ENCODE measurements at places on chromosomes 13 and 19.

DNA sequence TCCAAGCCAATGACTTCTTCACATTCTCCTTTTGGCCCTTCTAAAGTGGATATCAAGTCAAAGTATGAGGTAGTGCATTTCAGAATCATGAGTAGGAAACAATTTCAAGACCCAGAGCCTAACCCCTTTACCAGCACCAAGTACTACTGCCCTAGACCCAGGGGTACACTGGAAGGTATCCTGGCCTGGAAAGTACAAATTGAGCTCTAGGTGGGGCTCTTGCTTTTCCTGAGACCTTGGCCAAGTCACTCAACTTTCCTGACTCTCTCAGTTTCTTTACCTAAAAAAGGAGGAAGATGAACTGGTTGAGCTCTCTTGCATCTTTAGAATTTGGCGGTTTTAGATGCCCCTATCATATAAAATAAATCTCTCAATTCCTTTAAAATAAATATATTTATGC is 204.7 kb downstream of the FGF14 start:
- no peak for DNase-seq

DNA sequence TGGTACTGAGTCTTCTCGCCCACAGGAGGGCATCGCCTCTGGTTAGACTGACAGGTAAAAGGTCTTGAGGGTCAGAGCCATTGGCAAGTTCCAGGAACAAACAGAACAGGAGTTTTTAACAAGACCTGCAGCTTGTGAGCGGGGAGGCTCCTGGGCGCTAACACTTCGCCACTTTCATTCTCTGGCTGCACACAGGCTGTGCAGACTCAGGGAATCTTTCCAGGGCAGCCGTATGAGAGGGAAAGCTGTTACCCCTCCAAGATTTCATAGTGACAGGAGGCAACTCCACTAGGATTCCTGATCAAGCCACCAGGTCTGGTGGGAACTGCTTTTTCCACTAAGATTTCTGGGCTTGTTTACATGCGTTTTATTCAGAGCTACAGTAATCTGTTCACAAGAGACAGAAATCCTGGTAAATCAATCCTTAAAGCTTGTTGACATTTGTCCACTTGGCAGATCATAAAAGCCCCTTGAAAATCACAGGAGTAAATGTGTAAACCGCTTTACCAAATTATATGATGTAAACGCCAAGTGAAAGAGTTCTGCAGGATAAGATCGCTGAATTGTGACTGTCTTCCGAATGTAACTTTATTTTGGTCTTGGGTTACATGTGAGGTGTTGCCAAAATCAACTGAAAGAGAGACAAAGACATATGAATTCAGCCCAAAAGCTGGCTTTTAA is 190.6 kb downstream of the MZT1 start:
- DNase-seq = no peak

- no peak for DNase-seq
Observed at GRCh38 chr13:87986639-87987250, 315.6 kb downstream of the SLITRK5 start.

DNA sequence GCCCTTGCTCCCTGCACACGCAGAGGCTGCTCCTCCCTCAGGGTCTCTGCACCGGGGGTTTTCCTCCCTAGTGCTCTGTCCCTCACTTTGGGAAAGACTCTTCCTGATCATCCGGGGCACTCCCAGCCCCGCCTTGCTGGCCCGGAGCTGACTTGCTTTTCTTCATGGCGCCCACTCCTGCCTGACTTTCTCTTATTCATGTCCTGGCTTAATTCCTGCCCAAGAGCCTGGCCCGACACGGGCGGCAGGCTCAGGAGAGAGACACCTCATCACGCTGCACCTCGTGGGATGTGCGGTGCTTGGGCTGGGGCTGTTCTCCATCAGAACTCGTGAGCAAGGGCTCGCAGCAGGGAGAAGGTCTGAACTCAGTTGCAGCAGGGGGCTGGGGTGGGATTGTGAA is 11.8 kb upstream of the PLA2G4C start:
- DNase-seq = no peak

DNA sequence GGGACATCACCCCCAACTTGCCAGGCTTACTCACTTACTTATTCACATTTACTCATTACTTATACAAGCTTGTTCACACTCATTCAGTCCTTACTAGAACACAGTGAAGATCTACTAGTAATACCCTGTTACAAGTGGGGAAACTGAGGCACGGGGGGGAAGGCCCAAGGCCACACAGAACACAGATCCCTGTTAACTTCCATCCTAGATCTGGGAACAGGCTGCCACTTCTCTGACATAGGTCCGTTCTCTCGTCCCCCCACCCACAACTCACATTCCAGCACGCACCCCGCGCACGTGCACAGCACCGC is 1.5 kb upstream of the NRTN start:
- no peak for DNase-seq

DNA sequence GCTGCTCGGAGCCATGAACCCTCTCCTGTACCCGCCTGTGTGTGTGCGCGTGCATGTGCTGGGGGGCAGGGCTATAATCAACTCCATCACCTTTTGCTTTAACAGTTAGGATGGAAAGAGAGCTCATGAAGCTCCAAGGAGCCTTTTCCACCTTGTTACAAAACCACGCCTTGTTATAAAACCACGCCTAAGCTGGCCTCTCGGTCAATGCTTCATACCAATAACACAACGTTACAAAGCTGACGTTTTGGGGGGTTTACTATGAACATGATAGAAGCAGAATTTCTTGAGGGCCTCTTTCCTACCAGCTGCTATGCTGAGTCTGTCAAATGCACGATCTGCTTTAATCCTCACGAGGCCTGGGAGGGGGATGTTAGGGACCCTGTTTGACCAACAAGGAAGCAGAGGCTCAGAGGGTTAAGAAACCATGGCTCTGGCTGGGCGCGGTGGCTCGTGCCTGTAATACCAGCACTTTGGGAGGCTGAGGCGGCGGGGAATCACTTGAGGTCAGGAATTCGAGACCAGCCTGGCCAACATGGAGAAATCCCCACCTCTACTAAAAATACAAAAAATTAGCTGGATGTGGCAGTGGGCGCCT is 11.9 kb downstream of the CAPS start:
- DNase-seq = no peak

GRCh38 chr13:113754242-113754641 is 4.8 kb upstream of the TMEM255B start:
- no peak for DNase-seq

DNA sequence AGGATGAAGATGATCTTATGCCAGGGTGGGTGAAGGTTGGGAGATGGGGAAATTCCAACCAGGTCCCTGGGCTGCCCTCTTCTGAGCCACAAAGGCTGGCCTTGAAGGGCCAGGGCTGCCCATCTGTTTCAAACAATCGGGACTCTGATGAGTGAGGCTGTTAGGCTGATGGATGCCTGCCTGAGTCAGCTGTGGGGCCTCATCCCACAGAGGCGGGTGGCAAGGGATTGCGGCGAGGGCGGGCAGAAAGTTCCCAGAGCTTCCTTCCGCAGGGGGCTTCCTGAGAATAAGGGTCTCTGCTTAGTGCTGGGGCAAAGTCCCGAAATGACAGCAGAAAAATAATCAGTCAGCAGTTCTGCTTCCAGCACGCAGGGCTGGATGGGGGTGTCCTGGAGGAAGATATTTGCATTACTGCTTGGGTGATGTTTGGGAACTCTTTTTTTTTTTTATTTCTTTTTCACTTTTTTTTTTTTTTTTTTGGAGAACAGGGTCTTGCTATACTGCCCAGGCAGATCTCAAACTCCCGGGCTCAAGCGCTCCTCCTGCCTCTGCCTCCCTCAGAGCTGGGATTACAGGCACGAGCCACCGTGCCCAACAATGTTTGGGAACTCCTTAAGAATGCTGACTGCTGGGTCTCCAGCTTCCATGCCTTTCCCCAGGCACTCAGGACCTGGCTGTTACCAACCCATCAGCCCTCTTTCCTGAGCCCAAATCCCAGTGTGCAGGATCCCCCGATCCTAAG is 14.1 kb downstream of the SH3GL1 start:
- no peak for DNase-seq

GRCh38 chr13:48542581-48543341 is 9.9 kb upstream of the RCBTB2 start:
- peak; percentile 18 for DNase-seq

- no peak for DNase-seq
Observed at GRCh38 chr19:39264306-39265290, 3.6 kb upstream of the IFNL2 start.

- DNase-seq = no peak
Observed at GRCh38 chr19:31718032-31718431, 368.8 kb upstream of the TSHZ3 start.

- DNase-seq = no peak
Observed at GRCh38 chr13:43648733-43649132, 138.0 kb downstream of the ENOX1 start.

DNA sequence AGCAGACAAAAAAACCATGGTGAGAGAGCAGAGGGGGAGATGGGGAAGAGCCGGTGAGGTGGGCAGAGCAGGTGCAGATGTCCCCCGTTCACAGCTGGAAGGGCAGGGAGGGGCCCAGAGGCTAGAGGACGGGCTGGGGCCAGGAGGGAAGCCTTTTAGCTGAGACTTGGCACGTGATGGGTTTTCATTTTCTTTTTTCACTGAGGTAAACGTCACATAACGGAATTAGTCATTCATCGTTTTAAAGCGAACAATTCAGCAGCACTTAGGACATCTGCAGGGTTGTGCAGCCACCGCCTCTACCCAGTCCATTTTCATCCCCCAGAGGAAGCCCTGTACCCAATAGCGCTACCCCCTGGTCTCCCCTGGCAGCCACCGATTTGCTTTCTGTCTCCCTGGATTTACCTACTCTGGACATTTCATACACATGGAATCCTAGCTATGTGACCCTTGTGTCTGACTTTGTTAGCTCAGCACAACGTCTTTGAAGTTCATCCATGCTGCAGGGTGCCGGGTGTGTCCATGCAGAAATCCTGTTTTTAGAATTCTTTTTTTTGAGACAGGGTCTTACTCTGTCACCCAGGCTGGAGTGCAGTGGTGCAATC is 16.0 kb upstream of the EMC10 start:
- DNase-seq = peak; percentile 79

DNA sequence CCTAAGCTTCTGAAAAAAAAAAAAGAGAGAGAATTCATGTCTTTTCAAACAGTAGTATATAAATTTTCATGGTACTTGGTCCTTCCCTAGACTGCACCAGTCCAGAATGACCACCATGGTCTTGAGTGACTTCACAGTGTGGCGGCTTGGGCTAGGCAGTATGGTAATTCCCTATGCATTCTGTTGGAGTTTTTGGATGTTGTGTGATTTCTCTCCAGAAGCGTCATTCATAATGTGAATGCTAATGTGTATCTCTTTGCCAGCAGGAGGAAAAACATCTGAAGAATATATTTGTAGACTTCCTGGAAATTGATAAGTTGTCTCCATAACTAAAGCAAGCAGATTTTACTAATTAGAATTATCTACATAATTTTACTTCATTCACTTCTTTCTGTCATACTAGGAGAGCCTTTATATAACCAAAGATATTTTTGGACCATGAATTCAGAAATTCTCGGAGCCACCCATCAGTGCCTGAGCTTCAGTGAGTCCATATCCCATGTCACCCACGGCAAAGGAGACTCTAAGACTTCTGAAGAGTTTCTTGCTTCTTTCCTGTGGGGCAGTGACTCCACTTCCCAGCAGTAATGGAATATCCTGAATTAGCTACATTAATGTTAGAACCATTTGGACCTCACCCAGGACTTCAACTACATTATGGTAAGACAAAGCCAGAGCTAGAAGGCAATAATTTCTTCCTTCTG is 8.4 kb downstream of the STARD13 start:
- DNase-seq = no peak

DNA sequence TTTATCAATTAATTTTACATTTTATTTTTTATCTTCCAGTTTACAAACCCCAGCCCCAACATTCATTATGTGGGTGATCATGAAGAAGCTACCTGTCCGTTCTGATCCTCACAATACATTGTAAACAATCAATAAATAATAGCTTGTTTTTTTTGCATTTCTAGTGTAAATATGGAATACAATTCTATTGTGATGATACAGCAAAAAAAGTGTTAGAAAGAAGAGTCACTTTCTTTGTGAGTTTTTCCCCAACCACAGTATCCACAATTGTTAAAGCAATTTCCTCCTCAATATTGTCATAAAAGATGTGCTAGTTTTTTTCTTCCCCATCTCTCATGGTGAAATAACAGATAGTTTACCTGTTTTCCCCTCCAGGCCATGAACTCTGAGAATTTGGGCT is 30.3 kb upstream of the ZNF835 start:
- no peak for DNase-seq

DNA sequence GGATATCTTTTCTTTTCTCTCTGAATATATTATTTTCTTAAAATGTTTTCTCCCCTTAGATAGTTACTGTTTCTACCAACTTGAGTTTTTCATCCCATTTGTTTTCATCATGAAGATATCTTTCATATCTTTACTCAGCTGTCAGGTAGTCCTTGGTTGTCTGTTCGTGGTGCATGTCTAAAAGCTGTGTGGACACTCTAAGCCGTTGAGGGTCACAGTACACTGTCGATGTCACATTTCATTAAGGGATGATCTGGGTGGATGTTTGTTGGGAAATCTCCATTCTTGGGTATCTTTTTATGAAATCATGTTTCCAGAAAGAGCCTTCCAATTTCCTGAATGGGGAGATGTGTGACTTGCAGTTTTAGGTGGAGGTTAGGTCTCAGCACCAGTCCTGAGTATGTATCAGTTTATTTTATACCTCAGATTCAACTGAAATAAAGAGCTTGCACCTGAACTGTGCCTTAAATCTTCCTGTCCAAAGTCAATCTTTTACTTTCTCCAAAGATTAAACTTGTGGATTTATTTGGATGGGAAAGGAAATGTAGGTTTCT is 23.2 kb downstream of the ZMYM2 start:
- DNase-seq = no peak

GRCh38 chr19:30325676-30326392 is 46.4 kb upstream of the ZNF536 start:
- no peak for DNase-seq

- DNase-seq = no peak
Observed at GRCh38 chr19:19098703-19099632, 35.2 kb downstream of the SLC25A42 start.

DNA sequence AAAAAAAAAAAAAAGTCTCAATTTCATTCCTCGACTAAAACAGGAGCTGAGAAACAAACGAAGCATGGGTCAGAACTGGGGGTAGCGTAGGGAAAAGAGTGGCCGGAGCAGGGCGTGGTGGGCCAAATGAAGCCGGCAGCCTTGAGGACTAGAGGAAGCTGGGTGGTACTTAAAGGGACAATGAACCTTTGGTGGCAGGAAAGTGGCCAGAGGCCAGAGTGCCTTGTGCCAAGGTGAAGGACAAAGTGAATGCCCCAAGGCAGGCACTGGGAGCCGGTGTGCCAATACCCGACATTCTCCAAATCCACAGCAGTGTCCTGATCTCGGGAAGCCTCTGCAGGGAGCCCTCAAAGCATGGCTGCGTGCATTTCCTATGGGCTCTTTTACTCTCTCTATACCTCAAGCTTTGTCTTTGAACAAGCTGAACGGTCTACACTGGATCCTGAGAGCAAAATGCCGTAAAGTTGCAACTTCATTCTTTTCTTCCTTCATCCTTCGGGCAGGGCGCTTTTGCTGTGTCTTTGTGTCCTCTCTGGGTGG is 195.0 kb upstream of the KL start:
- DNase-seq = no peak

- DNase-seq = no peak
Observed at GRCh38 chr19:5558101-5558621, 9.6 kb downstream of the TINCR start.

Measured in GM06990 (cell line).